ENCODE measurements at places on chromosomes 3 and 15.

DNA sequence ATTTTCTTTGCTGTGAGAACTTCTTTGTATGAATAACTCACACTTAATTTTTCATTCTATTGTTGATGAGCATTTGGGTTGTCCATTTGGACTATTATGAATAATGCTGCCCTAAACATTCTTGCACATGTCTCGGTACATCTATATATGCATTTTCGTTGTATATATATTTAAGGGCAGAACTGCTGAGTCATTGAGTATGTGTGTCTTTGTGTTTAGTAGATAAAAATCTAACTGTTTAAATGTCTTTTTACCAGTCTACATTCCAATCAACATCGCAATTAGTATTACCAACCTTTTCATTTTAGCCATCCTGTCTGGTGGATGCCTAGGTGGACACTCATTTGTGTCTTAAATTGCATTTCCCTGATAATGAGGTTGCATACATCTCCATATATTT, 144.4 kb downstream of the UACA start:
- DNase-seq, result no peak

DNA sequence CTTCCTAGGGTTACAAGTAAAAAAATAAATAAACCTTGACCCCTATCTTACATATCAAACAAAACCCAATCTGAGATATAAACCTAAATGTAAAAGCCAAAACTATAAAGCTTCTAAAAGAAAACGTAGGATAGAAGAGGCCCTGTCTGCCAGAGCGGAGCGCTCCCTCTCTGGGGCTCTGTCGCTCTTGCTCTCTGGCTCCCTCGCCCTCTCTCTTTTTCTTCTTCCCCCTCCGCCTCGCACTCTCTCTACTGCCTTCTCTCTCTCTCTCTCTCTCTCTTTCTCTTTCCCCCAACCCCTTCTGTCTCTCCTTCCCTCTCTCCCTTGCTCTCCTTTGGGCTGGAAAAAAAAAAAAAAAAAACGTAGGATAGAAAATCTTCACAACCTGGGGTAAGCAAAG, 21.6 kb downstream of the RYK start:
- DNase-seq, result no peak

- no peak for DNase-seq
Measured at GRCh38 chr3:46677411-46677726, 16.1 kb downstream of the ALS2CL start.

DNA sequence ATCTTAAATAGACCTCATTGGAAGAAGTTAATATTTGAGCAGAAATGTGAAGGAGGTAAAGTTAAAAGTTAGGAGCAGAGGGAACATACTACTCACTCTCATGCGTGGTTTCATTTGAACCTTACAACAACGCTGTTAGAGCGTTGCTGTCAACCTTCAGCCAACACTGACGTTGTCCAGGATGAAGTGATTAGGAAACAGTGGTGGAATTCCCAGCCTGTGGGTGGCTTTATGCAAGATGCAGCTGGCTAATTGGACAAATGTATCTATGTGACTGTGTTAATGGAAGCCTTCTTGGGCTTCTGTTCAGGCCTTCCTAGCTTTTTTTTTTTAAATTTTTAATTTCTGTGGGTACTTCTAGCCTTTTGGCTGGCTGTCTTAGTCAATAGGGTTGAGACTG, 40.5 kb downstream of the PTPRG start:
- DNase-seq, result no peak

- no peak for DNase-seq
Measured at GRCh38 chr15:49693498-49693897, 72.7 kb downstream of the DTWD1 start.

DNA sequence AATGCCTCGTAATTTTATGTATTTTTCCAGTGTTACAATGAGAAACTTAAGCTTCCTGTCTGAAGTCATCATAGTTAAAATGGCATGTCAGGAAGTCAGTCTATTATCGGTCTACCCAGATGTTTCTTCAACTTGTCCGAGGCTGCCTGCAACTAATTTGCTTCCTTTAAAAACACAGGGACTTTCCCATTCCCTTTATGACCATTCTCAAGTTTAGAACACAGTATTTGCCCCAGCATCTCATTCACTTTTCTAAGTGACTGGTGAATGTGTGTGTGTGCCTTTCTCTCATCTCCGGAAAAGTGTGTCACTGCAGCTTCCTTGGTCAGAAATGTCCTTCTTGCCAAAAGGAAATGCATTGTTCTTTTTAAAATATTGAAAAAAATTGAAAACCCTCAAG, 466.6 kb downstream of the RAP2B start:
- DNase-seq, result no peak

- DNase-seq, result no peak
Measured at GRCh38 chr15:33242669-33243191, 48.2 kb upstream of the FMN1 start.

GRCh38 chr3:170222647-170223541, 670 bp downstream of the PRKCI start:
- peak; percentile 16 for DNase-seq

DNA sequence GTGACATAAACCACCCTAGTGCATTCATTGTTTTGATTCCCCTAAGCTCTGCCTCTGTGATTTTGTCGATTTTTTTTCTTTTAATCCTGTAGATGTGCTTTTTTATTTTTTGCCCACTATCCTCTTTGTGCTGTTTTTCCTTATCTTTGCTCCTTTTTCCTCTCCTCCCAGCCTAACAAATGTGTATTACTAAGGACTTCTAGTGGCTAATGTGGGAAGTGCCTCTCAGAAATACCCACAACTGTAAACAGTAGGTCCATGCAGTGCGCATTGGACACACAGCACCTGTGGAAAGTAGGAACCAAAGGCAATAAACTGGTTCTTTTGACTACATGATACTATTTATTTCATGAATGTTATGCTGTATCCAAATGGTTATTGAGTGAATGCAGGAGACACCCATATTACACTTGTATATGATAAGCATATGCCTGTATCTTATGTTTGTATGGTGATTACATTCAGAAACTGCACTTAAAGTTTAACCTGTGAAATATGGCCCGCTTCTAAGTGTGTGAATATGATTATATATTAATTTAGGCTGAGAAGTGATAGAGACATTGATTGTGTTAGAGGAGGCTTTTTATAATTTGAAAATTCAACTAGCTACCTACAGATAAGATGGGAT, 147.8 kb downstream of the PLCL2 start:
- no peak for DNase-seq

DNA sequence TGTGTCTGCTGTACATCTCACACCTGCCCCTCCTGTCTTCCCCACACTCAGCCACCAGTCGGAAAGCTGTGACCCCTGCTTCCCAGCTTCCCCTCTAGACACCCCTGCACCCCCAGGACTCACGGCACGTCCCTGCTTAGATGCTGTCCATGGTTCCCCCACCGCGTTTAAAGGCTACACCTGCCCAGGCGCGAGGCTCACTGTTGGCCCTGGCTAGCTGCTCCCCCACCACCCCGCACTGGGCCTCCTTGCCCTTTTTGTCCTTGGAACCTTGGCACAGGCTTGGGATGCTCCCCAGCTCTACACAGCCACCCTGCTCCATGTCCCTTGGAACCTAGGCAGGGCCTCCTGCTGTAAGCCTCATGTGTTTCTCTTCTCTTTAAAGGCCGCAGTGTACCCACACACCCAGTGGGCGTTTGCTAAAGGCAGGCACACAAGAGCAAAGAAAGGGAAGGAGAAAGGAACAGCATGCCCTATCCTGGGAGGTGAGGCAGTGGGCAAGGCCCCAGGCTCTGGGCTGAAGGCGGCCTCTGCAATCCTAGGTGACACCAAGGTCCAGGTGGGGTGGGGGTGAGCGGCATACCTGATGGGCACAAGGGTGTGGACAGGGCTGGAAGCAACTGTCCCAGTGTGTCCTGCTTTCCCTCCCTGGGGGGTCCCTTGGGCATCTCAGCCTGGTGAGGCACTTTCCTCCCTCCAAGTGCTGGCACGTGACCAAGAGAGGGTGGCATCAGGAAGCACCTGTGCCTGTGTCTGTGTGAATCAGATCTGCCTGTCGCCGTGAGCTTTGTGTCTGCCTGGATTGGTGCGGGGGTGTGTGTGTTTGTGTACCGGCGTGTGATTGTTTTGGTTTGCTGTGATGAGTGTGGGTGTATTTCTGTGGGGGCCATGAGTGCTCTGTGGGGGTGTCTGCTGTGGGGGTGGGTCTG, 54.4 kb downstream of the TPRA1 start:
- no peak for DNase-seq

- no peak for DNase-seq
Measured at GRCh38 chr15:43253431-43254403, 13.0 kb downstream of the TGM5 start.

DNA sequence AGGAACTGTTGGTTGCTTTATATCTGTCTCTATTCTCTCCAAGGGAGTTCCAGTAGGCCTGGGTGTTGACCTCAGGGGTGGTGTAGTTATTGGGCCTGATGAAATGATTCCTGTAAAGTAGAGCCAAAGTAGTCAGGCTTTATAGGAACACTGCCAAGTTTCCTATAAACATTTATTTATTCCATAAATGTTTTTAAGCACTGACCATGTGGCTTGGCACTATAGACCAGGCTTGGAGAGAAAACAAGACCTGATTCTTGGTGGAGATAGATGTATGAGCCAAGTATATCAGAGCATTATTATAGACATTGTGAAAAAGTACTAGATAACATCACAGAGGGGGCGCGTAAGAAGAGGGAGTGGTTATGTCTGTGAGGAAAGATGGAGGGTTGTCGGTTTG, 65.9 kb downstream of the TFG start:
- DNase-seq, result no peak

- no peak for DNase-seq
Measured at GRCh38 chr3:115085197-115085865, 61.8 kb downstream of the ZBTB20 start.

GRCh38 chr3:124361566-124361965, 368.7 kb upstream of the UMPS start:
- no peak for DNase-seq

DNA sequence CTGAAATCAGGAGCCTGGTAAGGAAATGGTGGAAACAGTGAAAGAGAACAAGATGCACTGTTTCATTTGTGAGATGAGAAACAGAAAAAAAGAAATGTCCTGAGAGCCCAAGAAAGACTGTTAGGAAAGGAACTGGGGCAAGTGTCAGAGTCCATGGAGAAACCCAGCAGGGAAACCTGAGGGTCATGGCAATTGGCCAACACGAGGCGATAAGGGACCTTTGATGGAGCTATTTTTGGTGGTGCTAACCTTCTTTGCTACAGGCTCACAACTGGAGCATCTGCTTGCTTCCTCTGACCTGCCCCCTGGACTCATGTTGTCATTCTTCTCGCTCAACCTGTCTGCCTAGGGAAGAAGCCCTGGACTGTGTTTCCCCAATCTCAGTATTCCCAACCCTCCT, 4.2 kb upstream of the TMEM41A start:
- DNase-seq, result no peak

DNA sequence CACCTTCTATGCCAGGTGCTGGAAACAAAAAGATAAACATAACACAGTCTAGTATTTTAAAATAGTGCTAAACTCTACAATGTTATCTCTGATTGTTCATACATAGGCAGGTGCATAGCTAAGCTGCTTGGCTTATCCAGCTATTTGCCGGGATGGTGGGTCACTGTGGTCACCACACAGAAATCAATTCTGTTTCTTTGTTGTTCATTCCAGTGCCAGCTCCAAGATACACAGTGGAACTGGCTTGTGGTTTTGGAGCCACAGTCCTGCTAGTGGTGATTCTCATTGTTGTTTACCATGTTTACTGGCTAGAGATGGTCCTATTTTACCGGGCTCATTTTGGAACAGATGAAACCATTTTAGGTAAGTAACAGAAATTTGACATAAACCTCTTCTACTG, 130.2 kb downstream of the IL1RAP start:
- no peak for DNase-seq

- no peak for DNase-seq
Measured at GRCh38 chr15:82881747-82882146, 70.8 kb downstream of the HOMER2 start.

- DNase-seq, result no peak
Measured at GRCh38 chr3:42672515-42672914, 12.8 kb upstream of the KLHL40 start.

GRCh38 chr3:172077197-172077757, 37.9 kb downstream of the FNDC3B start:
- DNase-seq, result no peak

GRCh38 chr3:48297111-48297810, 36.2 kb downstream of the SPINK8 start:
- no peak for DNase-seq

DNA sequence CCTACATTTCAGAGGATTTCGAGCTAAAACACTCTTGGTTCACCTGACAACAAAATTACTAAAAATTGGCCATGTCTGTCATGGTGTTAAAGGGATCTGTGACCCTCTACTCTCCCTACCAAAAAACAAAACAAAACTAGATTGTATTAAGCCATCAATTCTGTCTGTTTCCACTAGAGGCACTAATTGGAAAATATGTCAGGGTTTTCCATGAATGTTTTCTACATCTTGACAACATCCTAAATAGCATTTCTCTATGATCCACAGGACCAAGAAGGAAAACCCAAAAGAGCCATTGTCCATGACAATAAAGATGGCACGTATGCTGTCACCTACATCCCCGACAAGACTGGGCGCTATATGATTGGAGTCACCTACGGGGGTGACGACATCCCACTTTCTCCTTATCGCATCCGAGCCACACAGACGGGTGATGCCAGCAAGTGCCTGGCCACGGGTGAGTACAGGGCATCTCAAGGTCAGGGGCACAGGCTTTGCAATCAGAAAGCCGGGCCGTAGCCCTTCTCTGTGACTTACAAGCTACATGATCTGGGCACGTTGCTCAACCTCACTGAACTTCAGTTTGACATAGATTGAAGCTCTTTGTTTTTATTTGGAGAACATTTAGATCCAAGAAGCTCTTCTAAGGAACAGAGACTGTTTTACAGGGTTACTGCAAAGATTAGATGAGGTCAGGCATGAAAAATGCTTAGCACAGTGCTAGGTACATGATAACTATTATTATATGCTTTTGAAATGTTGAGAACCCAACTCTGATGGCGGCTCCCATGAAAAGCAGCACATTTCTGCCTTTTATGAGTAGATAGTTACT, 74.8 kb downstream of the DNASE1L3 start:
- DNase-seq, result no peak

All from stimulated activated CD8-positive, alpha-beta memory T cell treated with anti-CD3 and anti-CD28 coated beads, Interleukin-2, amount 100 ng/mL, for 48 hours (primary cell).